ENCODE measurements at places on chromosomes 5 and 9.

DNA sequence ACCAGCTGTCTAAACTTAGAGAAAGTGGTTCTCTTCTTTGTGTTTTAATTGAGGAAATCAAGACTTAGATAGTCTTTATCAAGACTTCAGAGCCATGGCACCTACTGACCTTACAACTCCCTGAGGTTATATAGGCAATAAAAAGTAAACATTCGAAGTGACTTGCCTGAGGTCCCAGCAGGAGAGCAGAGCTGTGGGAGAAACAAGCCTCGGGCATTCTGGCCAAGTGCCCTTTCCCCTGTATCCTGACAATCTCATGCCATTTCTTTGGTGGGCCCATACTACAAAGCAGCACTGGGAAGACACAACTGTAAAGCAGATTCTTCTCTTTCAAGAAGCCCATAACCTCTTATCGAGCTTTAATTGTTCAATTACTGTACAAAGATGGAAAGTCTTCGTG is 23.1 kb downstream of the FREM1 start:
- DNase-seq, result no peak
- H3K27ac ChIP-seq, result no peak overlapping the region
- H3K36me3 ChIP-seq, result no peaks in the 10 kb centered on the region
- H3K4me1 ChIP-seq, result peaks cover 10% of the 10 kb centered on the region
- no peaks in the 10 kb centered on the region for H3K27me3 ChIP-seq
- H3K4me3 ChIP-seq, result no peak overlapping the region

- H3K4me3 ChIP-seq, result no peak overlapping the region
- DNase-seq, result no peak
- no peaks in the 10 kb centered on the region for H3K27me3 ChIP-seq
- H3K4me1 ChIP-seq, result peaks cover 9% of the 10 kb centered on the region
- no peak overlapping the region for H3K27ac ChIP-seq
- no peaks in the 10 kb centered on the region for H3K36me3 ChIP-seq
These were observed 3.2 kb upstream of the DBN1 start for GRCh38 chr5:177476531-177477233.

- H3K27me3 ChIP-seq, result no peaks in the 10 kb centered on the region
- H3K4me3 ChIP-seq, result no peak overlapping the region
- H3K4me1 ChIP-seq, result peaks cover 12% of the 10 kb centered on the region
- H3K27ac ChIP-seq, result no peak overlapping the region
These were observed 62.0 kb downstream of the MAPKAP1 start for GRCh38 chr9:125644819-125645507.

GRCh38 chr9:85729882-85730281 is 11.9 kb downstream of the AGTPBP1 start:
- H3K4me3 ChIP-seq, result no peak overlapping the region
- DNase-seq, result no peak
- H3K27ac ChIP-seq, result no peak overlapping the region
- H3K36me3 ChIP-seq, result no peaks in the 10 kb centered on the region
